ENCODE measurements at places on chromosomes 7 and 10. TPM values are rescaled to one million over a fixed set of nuclear protein-coding genes. Genes with fewer than 3 reads are reported as not detected.

GRCh38 chr10:84606428-84606827, 278.0 kb downstream of the CCSER2 start:
- H3K36me3 ChIP-seq, result no peaks in the 10 kb centered on the region
- no peak overlapping the region for H3K4me3 ChIP-seq
- no peak overlapping the region for H3K27ac ChIP-seq

- no peak overlapping the region for H3K4me3 ChIP-seq
- H3K36me3 ChIP-seq, result no peaks in the 10 kb centered on the region
- no peaks in the 10 kb centered on the region for H3K27me3 ChIP-seq
- no peaks in the 10 kb centered on the region for H3K4me1 ChIP-seq
Observed at GRCh38 chr7:14836571-14837189, 65.9 kb downstream of the DGKB start.

The PNLIPRP1 gene
- polyA plus RNA-seq, result 3,212 TPM

DNA sequence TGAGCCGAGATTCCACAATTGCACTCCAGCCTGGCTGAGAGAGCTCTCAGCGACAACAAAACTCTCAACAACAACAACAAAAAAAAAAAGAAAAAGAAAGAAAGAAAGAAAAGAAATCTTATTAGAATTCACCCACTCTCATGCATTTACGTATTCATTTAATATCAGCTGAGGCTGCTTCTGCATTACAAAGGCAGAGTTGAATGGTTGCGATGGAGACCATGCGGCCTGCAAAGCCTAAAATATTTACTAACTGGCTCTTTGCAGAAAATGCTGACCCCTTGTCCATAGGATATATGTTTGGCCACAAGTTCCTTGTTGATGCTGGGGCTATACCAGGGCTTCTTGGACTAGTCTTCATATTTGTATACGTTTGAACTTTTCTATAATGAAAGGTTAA, 109.4 kb downstream of the SPDYE5 start:
- DNase-seq, result no peak
- no peak overlapping the region for H3K4me3 ChIP-seq
- no peak overlapping the region for H3K27ac ChIP-seq
- no peaks in the 10 kb centered on the region for H3K27me3 ChIP-seq
- no peaks in the 10 kb centered on the region for H3K36me3 ChIP-seq

- H3K27ac ChIP-seq, result no peak overlapping the region
- H3K36me3 ChIP-seq, result no peaks in the 10 kb centered on the region
- H3K4me3 ChIP-seq, result no peak overlapping the region
- H3K4me1 ChIP-seq, result peaks cover 3% of the 10 kb centered on the region
Observed at GRCh38 chr7:98297626-98298286, 16.3 kb downstream of the BRI3 start.

The STOX1 gene
- 1.3 TPM for polyA plus RNA-seq

DNA sequence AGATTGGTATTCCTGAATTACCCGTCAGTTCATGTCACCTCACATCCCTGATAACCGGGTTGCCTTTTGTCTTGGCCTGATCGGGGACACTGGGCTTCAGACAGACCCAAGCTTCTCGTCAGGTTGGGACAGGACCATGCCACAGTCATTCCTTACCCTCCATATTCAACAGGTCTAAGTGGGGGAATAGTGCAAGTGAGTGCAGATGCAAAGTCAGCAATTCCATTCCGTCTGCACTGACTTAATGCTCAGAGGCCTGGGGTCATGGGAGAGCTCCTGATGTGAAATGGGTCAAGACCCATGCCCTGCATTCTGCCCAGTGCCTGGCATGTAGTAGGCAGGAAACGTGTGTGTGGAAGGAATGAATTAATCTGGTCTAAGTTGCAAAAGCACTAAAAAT, 95.4 kb upstream of the PITRM1 start:
- DNase-seq, result no peak
- no peaks in the 10 kb centered on the region for H3K4me1 ChIP-seq
- H3K4me3 ChIP-seq, result no peak overlapping the region
- H3K27me3 ChIP-seq, result no peaks in the 10 kb centered on the region
- H3K36me3 ChIP-seq, result no peaks in the 10 kb centered on the region

The MSANTD7 gene
- 2.1 TPM for polyA plus RNA-seq

DNA sequence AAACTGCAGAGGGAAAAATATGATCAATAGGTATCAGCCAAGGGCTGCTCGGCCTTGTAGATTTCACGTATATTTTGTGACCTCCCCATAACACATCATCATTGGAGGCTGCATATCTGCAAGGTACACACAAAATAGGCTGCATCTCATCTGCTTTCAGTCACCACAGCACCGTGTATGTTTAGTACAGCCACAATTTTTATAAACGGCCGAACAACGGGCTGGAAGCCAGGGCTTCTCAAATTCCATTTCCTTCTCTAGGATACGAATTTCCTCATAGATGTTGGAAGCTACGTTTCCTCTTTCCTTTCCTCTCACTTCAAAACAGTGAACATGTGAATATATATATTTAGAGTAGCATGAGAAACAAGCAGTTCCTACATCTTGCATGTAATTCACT, 20.2 kb upstream of the FOXK1 start:
- H3K27me3 ChIP-seq, result no peaks in the 10 kb centered on the region
- H3K36me3 ChIP-seq, result no peaks in the 10 kb centered on the region
- no peaks in the 10 kb centered on the region for H3K4me1 ChIP-seq
- no peak overlapping the region for H3K27ac ChIP-seq
- DNase-seq, result no peak

The BTBD16 gene
- 0.52 TPM for polyA plus RNA-seq

The FEZF1 gene
- polyA plus RNA-seq, result not detected

The EN2 gene
- not detected for polyA plus RNA-seq

GRCh38 chr7:108459922-108460551, 3.8 kb upstream of the NRCAM start:
- H3K27ac ChIP-seq, result no peak overlapping the region
- H3K4me3 ChIP-seq, result no peak overlapping the region
- H3K4me1 ChIP-seq, result peaks cover 18% of the 10 kb centered on the region
- no peaks in the 10 kb centered on the region for H3K36me3 ChIP-seq
- H3K27me3 ChIP-seq, result no peaks in the 10 kb centered on the region

DNA sequence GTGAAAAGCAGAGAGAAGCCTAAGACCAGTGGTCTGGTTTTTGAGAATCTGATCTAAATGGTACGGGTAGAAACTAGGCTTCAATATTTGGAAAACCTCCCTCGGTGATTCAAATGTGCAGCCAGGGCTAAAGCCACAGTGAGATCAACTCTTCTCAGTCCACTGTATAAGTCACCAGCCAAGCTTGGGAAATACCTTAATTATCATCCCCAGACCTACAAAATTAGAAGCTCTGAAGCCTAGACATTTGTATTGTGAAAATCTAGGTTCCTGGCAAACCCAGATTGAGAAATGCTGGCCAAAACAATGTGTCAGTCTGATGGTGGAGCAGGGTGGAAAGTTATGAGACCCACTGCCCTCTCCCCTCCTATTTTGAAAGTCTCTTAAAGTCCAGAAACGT, 131.7 kb downstream of the DGKI start:
- no peak overlapping the region for H3K27ac ChIP-seq
- DNase-seq, result no peak
- no peaks in the 10 kb centered on the region for H3K27me3 ChIP-seq
- H3K36me3 ChIP-seq, result no peaks in the 10 kb centered on the region

The ABCC2 gene
- polyA plus RNA-seq, result 0.91 TPM

DNA sequence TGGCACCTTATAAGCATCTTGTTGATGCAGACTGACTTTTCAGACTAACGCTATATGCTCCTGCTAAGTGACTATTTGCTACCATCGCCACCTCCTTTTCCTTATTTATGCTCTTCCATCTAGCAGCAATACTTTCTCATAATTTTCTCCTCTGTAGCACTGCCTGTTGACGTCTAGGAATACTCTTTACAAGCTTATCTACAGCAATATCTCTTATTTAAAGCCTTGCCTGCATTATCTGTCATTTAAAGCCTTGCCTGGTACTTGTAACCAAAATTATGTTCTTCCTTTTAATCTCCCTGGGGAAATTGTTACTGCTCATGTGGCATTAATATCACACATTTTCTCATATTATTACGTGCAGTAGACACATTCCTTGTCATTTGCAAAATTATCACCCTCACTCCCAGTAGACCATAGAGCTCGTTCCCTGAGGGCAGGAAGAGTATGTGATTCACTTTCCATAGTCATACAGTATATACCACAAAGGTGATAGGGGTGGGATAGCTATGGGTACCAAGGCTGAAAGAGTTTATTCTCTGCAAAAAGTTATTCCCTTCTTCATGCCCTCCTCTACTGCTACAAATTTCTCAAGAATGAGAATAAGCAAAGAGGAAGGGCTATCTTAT, 359.7 kb upstream of the PCDH15 start:
- H3K27me3 ChIP-seq, result no peaks in the 10 kb centered on the region
- DNase-seq, result no peak
- no peaks in the 10 kb centered on the region for H3K4me1 ChIP-seq
- no peak overlapping the region for H3K27ac ChIP-seq
- no peak overlapping the region for H3K4me3 ChIP-seq

GRCh38 chr10:61835069-61835945, 66.2 kb upstream of the ARID5B start:
- H3K27ac ChIP-seq, result peak overlapping the region; percentile 83
- no peak overlapping the region for H3K4me3 ChIP-seq
- peaks cover 25% of the 10 kb centered on the region for H3K4me1 ChIP-seq
- DNase-seq, result peak; percentile 29

DNA sequence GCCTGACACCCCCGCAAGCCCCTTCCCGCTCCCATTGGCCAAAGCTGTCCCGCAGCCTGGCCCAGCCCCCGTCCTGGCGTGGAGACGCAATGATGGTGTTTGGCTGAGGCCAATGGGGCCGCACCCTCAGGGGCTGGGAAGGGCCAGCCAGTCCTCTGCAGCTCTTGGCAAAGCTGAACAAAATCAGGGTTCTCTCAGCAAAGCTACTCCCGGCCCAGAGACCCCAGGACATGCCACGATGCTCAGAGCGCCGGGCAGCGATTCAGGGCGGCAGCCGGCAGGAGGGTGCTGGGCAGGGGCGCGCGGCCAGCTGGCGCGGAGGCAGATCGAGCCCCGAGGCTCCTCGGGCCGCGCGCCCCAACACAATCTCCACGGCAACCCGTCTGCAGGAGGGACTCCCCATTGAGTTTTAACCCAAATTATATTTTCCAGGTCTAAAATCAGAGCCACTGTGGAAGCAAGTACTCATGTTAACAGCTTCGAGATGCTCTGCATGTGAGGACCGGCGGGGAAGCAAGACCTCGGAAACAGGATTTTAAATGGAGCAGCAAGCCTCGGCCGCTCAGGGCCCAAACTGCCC, 8.8 kb upstream of the CNPY1 start:
- no peak overlapping the region for H3K4me3 ChIP-seq
- DNase-seq, result no peak
- H3K4me1 ChIP-seq, result no peaks in the 10 kb centered on the region
- H3K27me3 ChIP-seq, result no peaks in the 10 kb centered on the region

Data from pancreas (tissue), 10 donors.